ENCODE measurements at places on chromosomes 2 and 18. TPM values are rescaled to one million over a fixed set of nuclear protein-coding genes. Genes with fewer than 3 reads are reported as not detected.

- DNase-seq, result no peak
Measured at GRCh38 chr2:239965318-239965717, 59.8 kb downstream of the NDUFA10 start.

DNA sequence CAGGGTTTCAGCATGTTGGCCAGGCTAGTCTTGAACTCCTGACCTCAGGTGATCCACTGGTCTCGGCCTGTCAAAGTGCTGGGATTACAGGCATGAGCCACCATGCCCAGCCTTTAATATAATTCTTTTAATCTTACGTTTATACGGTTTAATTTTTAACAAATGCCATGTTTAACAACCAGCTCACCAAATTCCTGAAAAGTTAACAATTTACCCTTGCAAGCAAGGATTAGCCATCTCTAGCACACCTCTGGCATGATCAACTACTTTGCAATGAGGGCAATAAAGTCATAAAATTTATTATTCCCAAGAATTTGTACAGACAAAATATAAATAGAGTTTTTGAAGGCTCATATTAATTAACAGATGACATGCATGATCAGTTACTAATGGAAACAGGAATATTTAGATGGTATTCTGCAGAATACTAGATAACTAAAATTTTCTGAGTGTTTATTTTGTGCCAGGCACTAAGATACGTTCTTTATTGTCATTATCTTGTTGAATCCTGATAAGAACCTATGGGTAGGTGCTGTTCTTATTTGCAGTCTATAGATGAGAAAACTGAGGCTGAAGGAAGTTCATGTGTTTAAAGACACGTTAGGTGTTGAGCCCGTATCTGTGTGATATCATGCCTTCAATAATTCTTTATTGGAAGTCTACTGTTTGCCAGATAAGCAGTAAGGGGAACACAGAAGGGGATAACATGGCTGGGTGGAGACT, 190.1 kb downstream of the CDCA7 start:
- DNase-seq, result no peak

- DNase-seq, result no peak
Measured at GRCh38 chr18:79466591-79466990, 70.9 kb downstream of the NFATC1 start.

DNA sequence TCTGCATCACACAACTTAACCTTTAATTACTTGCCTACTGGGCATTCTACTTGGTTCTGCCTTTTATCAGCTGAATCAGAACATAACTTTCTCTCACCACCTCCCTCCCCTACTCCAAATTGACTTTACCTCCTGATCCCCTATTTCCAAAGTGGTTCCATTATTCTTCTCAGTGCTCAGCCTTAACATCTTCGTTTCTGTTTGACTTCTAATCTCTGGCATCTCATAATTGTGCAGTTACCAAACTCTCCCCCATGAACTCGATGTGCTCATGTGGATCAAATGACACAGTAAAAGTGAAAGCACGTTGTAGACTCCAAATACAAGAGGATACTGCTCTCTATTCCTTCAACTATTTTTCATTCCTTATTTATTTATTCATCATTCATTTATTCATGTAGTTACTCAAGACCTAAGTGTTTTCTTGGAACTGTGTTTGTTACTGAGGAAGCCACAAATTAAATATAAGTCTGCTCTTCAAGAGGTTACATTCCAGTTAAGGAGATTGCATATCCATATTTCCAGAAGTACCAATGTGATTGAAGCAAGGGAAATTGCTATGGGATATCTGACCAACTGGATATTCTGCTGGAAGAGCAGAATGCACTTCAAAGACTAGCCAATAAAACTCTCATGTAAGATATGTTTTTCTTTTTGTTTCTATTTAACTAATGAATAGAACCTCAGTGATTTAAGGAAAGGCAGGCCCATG, 158.8 kb downstream of the TMEFF2 start:
- no peak for DNase-seq

GRCh38 chr2:69260666-69261065, 126.4 kb downstream of the GFPT1 start:
- DNase-seq, result no peak

GRCh38 chr2:160278879-160279177, 78.8 kb upstream of the ITGB6 start:
- no peak for DNase-seq

DNA sequence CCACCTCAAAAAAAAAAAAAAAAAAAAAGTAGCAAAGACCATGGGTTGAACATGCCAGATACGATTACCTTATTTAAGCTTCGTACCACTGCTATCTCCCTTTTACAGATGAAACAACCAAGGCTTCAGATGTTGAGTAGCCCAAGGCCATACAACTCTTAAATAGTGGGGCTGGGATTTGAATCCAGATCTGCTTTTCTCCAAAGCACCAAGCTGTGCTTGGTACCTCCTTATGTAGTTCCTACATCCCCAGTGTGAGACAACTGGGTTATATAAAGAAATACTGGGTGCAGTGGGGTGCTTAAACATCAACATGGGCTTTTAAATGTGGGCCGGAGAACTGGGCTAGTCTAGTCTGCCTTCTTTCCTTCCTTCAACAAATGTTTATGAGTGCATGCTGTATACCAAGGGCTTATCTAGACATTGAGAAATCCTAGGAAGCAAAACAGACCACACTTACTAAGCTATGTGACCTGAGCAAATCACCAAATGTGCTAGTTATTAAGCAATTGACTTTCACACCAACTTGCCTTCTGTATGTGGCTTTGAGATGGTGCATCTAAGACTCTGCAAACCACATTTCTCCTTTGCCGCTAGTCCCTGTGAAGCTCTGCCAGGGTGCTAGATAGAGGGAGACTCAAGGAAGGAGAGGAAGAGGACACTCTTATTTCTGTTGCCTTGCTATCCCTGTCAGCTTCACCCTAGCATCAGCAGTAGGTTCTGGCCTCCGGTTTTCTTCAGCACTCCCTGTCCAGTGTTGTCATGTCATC, 206.8 kb upstream of the FBXO11 start:
- no peak for DNase-seq

DNA sequence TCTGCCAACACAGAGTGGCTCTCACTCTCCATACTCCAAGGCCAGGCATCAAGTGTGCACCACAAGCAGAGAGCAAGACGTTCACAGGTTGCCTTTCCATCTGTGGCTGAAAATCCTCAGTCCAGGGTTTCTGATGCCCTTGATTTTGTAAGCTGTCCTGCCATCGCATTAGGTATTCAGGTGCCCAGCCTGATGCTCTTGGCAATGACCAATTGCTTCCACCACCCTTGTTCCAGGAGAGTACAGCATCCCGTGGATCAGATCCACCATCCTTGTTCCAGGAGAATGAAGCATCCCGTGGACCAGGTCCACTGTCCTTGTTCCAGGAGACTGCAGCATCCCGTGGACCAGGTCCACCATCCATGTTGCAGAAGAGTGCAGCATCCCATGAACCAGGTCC, 133.4 kb upstream of the GPC1 start:
- no peak for DNase-seq

GRCh38 chr18:79545736-79546171, 133.8 kb upstream of the CTDP1 start:
- no peak for DNase-seq

GRCh38 chr2:95077530-95077825, 44.1 kb downstream of the MRPS5 start:
- no peak for DNase-seq

- DNase-seq, result no peak
Measured at GRCh38 chr2:96098900-96099590, 17.3 kb downstream of the ADRA2B start.

- no peak for DNase-seq
Measured at GRCh38 chr2:71785516-71785981, 332.2 kb downstream of the DYSF start.

GRCh38 chr2:241768850-241769249, 7.8 kb upstream of the GAL3ST2 start:
- no peak for DNase-seq

- no peak for DNase-seq
Measured at GRCh38 chr2:189179570-189179950, at the start of gene COL5A2. Gene COL5A2 (minus strand): TSS chr2:189179761. CDS start chr2:189179604, 157 bp downstream.

- no peak for DNase-seq
Measured at GRCh38 chr2:186614373-186614772, 24.5 kb downstream of the ITGAV start.

DNA sequence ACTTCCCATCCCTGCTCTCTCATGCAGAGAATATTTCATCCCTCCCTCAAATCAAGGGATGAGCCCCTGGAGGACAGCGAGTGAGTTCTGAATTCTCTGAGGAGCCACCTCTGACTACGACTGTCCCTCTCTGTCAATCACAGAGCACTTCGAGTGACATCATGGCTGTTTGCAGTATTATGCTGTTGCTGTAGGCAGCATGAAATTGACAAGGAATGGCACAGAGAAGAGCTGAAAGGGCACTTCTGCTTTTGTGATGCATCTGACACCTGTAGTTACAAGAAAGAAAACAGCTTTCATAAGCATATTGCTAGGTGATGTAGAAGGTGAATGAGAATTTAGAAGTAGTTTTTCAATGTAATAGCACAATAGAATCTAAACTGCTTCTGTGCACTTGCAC, 166.9 kb downstream of the ARHGAP15 start:
- no peak for DNase-seq

- no peak for DNase-seq
Measured at GRCh38 chr2:50126845-50127244, 905.1 kb downstream of the NRXN1 start.

DNA sequence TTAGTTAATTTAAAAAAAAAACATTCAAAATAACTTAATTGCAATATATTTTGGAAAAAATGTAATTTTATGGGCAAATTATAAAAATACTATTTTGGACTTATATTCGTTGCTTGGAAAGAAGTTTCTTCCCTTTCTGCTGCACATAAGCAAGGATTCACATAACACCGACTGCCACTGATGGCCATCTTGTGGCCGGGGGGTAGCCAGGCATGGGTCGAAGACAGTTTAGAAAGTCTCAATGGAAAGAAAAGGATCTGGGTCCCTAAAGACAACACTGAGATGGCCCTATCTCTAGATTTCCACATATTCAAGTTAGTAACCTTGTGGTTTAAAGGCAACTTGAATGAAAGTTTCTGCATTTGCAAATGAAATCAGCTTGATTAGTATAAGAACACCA, 318.6 kb downstream of the AKAIN1 start:
- DNase-seq, result no peak

GRCh38 chr2:176814274-176814673, 398.3 kb upstream of the HNRNPA3 start:
- DNase-seq, result no peak

The GNLY gene
- not detected for total RNA-seq

The PLA2R1 gene
- not detected for total RNA-seq

The CRYBA2 gene
- total RNA-seq, result not detected

The MROH2A gene
- total RNA-seq, result not detected

The THAP4 gene
- total RNA-seq, result 55.0 TPM
